ENCODE measurements at places on chromosomes 11 and 22.
A peak's percentile ranks its signal among the peaks of the same experiment; 100 is the strongest.

DNA sequence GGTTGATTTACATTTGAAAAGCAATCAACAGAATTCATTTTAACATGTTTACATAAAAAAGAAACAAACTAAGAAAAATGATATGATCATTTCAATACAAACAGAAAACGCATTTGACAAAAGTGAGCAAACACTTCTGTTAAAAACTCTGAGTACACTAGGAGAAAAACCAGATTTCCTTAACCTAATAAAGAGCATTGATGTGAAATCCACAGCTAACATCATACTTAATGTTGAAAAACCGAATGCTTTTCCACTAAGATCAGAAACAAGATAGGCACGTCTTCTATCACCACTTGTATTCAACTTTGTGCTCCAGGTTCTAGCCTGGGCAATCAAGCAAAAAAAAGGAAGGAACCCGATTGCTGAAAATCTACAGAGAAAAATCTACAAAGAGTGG is 227.6 kb downstream of the SBF2 start:
- DNase-seq, result no peak

- no peak for DNase-seq
Measured at GRCh38 chr11:65549096-65549495, 9.1 kb downstream of the LTBP3 start.

DNA sequence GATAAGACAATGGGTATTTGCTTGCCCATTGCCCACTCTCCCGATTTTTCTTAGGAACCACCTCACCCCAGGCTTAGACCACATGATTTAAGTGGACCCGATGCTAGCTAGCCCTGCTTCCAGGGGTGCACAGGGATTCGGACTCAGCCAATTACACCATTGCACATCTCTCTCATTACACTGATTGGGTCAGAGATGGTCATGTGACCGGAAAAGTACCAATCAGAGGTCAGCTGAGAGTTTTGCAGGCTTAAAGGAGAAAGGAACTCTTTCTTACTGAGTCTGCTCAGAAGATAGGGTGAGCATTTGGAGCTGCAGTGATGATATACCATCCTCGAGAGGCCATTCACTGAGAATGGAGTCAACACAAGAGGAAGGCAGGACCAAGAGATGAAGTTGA is 12.2 kb upstream of the ANKK1 start:
- DNase-seq, result no peak

- no peak for DNase-seq
Measured at GRCh38 chr11:78021611-78022010, 1.5 kb downstream of the KCTD14 start.

GRCh38 chr11:101516546-101516945 is 67.3 kb downstream of the TRPC6 start:
- DNase-seq, result no peak

- DNase-seq, result no peak
Measured at GRCh38 chr11:18772211-18772610, 19.4 kb downstream of the PTPN5 start.

GRCh38 chr11:2213384-2213842 is 41.8 kb upstream of the TH start:
- DNase-seq, result no peak

- DNase-seq, result no peak
Measured at GRCh38 chr22:31275018-31275417, 17.3 kb downstream of the PIK3IP1 start.

DNA sequence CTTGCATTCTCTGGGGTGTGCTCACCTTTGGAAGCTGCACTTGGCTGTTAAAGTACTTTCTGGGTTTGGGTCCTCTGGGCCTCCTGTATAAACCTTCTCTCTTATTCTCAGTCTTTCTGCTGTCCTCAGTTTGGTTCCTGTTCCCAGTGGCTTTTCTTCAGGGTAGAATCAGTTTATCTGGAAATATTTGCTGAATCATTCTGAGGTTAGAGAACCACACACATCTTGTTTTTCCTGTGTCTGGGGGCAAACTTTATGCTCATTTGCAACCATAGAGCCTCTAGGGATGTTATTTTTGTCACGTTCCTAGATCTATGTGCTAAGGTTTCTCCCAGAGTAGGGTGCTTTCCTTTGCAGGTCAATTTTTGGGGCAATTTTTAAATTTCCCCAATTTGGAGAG is 224.3 kb upstream of the C11orf87 start:
- DNase-seq, result no peak

GRCh38 chr11:124876818-124877630 is 11.8 kb downstream of the ROBO3 start:
- DNase-seq, result no peak

DNA sequence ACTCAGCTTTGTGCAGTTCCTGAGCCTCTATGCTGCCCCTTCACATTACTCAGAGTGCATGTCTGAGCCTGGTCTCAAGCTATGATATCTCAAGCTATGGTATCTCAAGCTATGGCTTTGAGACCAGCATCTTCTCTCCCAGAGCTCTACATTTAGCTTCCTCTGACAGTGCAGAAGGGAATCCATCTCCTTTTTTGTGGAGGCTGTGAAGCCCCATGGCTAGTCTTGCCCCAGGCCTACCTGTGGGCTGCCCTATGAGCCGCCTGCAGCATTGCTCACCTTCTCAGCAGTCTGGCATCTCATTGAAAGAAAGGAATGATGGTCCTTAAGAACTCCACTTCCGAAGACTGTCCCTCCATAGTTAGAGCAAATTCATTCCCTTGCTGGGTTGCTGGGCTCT is 12.6 kb downstream of the PGAP2 start:
- no peak for DNase-seq

DNA sequence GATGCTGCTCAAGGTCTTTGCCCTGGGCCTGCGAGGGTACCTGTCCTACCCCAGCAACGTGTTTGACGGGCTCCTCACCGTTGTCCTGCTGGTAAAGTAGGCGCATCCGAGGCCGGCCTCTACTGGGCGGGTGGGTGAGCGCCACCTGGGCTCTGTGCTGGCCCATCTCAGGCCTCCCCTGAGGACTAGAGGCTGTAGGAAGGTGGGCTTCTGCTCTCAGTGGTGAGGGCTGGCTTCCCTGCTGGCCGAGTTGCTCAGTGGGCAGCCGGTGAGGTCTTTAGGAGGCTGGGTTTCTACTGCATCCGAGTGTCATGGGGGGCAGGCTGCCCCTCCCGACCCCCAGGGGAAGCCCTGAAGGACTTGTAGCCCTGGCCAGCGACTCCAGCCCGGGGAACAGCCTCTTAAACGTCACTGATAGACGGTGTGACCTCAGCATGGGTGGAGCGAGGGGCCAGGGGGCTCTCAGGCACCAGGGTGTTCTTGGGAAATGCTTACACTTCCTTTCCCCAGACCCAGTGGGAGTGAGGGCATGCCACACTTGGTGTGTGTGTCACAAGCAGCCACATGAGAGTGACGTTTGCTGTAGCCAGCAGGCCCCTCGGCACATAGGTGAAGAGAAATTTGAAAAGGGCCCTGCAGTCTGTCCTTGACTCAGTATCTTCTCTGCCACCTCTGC is 30.3 kb downstream of the TPCN2 start:
- no peak for DNase-seq

DNA sequence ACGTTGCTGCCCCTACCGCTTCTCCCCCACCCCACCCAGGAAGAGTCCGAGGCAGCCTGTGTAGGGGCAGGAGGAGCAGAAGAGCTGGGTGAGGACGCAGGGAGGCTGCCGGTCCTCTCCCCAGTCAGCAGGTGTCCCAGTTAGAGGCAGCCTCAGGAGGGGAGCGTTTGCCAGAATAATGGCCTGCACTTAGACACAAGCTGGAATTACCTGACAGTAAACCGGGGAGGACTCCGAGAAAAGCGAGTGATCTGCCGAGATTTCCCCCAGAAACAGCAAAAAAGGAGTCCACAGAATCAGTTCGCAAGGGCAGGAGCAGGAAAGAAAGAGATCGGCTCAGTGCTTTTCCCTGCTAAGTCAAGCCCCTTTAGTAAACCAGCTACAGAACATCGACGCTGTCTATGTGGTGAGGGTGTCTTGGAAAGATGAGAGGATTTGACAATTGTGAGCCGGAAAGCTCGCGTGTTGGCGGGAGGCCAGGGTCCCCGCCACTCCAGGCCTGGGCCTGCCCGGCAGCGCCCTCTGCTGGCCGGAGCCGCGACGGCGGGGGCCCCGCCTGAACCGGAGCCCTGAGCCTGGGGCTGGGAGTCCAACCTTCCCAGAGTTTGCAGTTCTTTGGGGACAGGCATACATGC is 17.7 kb upstream of the THRSP start:
- peak; percentile 49 for DNase-seq

GRCh38 chr11:64793271-64794160 is 9.5 kb downstream of the MAP4K2 start:
- DNase-seq, result no peak

DNA sequence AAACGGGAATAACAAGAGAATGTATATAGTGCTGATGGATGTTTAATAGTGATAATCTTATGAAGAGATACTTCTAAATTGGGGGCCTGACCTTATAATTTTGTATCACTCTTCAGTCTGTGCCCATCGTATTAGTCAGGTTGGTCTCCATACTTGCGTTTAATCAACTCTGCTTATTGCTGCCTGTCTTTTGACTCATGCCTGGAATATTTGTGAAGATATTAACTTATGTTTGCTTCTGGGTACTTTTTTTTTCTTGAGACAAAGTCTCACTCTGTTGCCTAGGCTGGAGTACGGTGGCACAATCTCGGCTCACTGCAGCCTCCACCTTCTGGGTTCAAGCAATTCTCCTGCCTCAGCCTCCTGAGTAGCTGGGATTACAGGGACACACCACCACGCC is 24.0 kb downstream of the TMEM135 start:
- no peak for DNase-seq

- DNase-seq, result no peak
Measured at GRCh38 chr11:120028897-120029258, 109.0 kb downstream of the TRIM29 start.

DNA sequence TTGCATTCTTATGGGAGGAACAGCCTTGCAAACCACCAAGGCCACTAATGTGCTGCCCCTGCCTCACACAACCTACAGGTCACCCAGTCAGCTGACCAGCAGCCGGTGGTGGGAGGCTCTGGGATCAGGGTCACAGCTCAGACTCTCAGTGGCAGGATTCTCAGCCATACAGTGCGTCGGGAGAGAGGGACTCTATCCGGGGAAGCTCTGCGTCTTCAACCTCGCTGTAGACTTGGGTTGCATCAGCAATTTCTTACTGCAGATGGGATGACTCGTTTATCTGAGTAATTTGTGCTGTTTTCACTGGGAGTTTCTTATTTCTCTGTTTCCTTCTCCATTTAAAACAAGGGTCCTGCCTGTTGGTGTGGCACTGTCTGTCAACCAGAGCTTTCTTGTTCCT is 257.7 kb downstream of the TBC1D22A start:
- no peak for DNase-seq

- no peak for DNase-seq
Measured at GRCh38 chr11:126988655-126989054, 11.9 kb downstream of the KIRREL3 start.

- DNase-seq, result no peak
Measured at GRCh38 chr11:72112978-72113808, 698 bp upstream of the ANAPC15 start.

DNA sequence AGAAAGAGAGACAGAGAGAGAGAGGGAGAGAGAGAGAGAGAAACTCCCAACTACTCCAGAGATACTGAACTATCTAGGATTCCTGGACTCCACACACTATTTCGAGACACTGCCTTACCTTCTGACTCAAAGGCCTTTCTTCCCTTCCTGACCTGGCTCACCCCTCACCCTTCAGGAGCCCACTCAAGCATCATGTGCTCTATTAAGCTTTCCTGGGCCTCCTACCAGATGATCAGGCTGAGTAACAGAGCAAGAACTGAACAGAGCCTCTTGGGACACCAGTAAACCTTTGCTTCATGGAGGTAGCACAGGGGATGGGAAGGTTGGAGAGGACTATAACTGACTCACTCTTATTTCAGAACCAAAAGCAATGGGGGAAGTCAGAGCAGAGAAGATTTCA is 31.4 kb downstream of the PLEKHA7 start:
- DNase-seq, result no peak

GRCh38 chr11:76629116-76629852 is 41.3 kb downstream of the LRRC32 start:
- no peak for DNase-seq

- no peak for DNase-seq
Measured at GRCh38 chr11:13347901-13348300, 70.3 kb downstream of the BMAL1 start.

DNA sequence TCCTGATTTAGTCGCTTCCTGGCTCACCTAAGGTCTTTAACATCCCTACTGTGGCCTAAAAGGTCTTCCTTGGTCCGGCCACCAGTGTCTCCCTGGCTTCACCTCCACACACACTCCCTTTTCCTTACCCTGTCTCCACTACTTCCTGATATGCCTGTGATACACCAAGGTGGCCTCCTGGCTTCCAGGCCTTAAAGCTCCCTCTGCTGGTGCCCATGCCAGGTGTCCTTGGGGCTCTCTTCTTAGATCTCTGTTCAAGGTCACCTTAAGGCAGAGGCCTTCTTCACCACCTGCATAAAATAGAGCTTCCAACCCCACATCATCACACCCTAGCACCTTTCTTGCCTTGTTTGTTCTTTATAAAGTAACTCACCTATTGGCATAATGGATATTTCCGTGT is 787.7 kb downstream of the NTM start:
- DNase-seq, result no peak

DNA sequence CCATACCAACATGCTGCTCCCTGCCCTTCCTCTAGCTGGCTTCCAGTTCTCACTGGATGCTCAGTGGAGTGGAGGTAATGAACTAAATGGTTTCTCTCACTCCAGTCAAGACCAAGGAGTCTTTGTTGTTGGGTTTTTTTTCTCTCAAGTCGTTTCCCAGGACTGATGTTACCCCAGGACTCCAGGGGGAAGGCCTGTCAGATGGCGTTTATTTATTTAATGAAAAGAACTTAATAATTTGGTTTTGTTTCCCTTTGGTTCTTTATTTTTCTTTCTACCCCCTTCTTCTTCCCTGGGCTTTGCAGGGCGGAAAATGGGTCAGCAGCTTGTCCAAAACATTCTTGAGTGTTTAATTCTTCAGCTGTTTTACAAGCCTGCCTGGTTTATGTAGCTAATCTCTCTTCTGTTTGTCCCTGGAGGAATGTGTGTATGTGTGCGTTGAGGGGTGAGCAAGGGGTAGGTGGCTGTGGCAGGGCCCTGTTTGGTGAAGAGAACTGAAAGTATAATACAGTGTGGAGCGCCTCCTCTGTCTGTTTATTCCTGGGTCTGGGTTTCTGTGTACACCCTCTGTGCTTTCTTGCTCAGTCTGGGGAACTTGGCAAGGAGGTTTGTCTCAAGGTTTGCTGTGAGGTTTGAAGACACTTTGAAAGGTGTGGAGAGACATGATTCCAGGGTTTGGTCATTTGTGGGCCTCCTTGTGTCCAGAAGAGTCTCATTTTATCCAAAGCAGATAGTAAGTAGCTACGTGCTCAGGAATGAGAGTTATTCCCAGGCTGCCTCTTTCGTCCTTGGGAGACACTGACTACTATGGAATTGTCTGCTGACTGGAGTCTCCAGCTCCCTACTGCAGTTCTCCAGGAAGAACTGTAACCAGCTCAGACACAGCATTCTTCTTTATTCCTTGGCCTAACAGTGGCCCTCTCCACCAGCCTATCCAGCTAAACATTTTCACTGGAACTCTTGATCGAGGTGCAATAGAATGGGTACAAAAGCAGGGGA is 175.5 kb downstream of the ADAMTS15 start:
- DNase-seq, result no peak

- no peak for DNase-seq
Measured at GRCh38 chr22:46795140-46795539, 32.7 kb downstream of the TBC1D22A start.
